Vagina (tissue), 2 donors: ENCODE measurements at places on chromosomes 4 and X.
A peak's percentile ranks its signal among the peaks of the same experiment; 100 is the strongest.

DNA sequence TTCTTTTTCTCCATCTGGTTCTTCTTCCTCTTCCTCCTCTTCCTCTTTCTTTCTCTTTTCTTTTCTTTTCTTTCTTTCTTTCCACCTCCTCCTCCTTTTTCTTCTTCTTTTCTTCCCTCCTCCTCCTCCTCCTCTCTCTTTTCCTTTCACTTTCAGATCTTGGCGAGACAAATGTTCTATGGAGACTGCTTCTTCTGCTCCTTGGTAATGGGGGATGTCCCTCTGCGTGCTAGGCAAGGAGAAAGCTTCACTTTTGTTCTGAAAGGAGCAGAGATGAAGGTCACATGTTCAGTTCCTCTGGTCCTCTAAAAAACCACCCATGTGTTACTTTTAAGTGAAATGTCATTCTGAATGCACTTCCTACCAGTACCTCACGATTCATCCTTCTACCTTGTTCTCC, 33.2 kb downstream of the NBDY start:
- no peak overlapping the region for H3K4me3 ChIP-seq
- DNase-seq: no peak
- H3K27me3 ChIP-seq: no peaks in the 10 kb centered on the region
- no peak overlapping the region for H3K27ac ChIP-seq

DNA sequence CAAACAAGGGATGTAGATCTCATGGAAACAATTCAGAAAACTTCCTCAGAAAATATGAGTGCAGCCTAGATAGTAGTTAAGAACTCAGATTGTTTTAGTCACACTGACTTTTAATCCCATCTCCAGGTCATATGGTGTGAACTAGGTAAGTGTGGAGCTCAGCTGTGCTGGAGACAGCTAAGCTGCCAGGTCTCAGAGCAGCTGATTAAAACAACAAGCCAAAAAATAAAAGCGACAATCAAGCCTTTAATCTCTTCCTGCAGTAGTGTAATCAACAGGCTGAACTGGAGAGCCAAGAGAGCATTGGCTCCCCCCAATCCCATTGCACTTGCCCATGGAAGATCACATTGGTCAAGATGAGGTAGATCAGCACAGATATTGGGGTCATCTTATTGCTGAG, 98.3 kb upstream of the ATOH1 start:
- no peak overlapping the region for H3K4me3 ChIP-seq
- no peaks in the 10 kb centered on the region for H3K4me1 ChIP-seq
- DNase-seq: no peak
- no peaks in the 10 kb centered on the region for H3K36me3 ChIP-seq

DNA sequence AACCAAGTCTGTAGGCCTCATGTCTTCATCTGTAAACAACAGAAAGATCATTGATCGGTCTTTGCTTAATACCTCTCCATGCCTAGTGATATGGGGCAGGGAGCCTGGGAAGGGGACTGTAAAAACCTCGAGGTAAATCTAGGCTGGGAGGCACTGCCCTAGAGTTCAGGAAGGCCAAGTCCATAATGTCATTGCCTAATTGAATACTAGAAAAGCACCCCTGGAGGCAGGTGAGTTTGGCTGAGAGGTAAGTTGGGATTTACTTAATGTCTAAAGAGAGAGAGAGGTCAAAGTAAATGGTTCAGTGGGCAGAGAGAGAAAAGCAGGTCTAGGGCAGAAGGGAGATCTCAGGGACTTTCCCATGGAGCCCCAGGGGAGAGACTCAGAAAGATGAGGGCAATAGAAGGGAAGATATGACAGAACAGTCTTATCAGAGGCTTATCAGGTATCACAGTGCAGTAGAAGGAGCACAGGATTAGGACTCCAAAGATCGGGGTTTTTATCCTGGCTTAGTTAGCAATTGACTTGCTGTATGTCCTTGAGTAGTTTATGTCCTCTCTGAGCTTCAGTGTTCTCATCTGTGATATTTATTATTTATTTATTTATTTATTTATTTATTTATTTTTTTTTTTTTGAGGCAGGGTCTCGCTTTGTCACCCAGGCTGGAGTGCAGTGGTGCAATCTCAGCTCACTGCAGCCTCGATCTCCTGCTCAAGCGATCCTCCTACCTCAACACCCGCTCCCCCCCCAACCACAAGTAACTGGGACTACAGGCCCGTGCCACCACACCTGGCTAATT, 85.2 kb downstream of the SLC16A2 start:
- H3K4me1 ChIP-seq: no peaks in the 10 kb centered on the region
- H3K27ac ChIP-seq: no peak overlapping the region
- H3K36me3 ChIP-seq: no peaks in the 10 kb centered on the region
- H3K27me3 ChIP-seq: no peaks in the 10 kb centered on the region

- H3K27ac ChIP-seq: no peak overlapping the region
- H3K4me3 ChIP-seq: no peak overlapping the region
- no peaks in the 10 kb centered on the region for H3K27me3 ChIP-seq
- no peaks in the 10 kb centered on the region for H3K36me3 ChIP-seq
- DNase-seq: no peak
- no peaks in the 10 kb centered on the region for H3K4me1 ChIP-seq
Measured at GRCh38 chr4:87575408-87575807, 32.9 kb upstream of the DSPP start.

GRCh38 chr4:71026086-71026485, 32.6 kb downstream of the DCK start:
- H3K27ac ChIP-seq: no peak overlapping the region
- no peaks in the 10 kb centered on the region for H3K27me3 ChIP-seq
- no peak overlapping the region for H3K4me3 ChIP-seq
- H3K36me3 ChIP-seq: peaks cover 16% of the 10 kb centered on the region
- no peaks in the 10 kb centered on the region for H3K4me1 ChIP-seq
- DNase-seq: no peak

DNA sequence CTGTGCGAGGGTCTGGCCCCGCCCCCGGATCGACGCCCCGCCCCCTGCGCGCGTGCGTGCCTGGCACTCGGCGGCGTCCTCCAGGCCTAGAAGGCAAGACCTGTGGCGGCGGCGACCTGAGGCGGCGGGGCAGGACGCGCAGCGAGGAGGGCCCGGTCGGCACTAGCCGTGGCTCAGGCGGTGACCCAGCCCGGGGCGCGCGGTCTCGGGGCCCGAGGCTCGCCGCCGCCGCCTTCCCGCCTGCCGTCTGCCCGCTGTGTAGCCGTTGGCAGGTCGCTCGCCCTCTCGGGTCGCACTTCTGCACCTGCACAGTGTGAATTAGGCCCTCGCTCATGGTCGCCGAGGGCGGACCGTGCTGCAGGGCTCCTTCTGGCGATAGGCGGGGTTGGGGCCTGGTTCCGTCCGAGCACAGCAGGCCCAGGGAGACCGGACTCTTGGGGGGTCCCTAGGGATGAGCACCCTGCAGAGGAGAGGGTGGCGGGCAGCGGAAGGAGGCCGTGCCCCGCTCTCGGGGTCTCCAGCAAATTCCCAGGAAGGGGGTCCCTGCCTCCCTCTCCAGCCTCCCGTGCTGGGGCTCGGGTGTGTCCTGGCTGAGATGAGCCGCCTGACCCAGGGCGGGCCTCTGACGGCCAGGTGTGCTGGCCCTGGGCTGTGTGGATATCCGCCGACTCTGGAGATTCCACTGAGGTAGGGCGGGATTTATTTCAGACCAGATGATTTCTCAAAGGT, 557 bp upstream of the FAM53A start:
- H3K4me1 ChIP-seq: peaks cover 19% of the 10 kb centered on the region
- H3K27ac ChIP-seq: peak overlapping the region; percentile 48
- no peaks in the 10 kb centered on the region for H3K27me3 ChIP-seq
- no peak for DNase-seq

DNA sequence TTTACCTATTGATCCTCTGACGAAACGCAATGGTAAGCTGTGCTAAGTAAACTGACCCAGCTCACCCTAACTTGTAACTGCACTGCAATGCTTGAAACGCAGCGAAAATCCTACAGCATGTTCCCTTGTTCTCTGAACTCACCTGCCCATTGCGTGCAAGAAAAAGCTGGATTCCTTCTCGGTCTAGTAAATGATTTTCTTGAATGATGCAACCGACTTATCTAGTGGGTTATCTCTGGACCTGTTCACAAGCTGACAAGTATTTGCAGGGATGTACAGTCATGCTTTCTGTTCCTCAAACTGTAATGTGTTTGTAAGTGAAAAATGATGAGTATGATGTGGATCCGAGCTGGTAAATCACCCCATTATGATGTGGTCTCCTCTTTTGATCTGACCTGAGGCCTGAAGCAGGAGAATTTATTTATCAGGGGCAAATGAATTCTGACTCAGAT, 140.1 kb downstream of the BTC start:
- no peak overlapping the region for H3K4me3 ChIP-seq
- DNase-seq: no peak
- no peaks in the 10 kb centered on the region for H3K27me3 ChIP-seq

- no peaks in the 10 kb centered on the region for H3K27me3 ChIP-seq
- H3K4me1 ChIP-seq: no peaks in the 10 kb centered on the region
- H3K4me3 ChIP-seq: no peak overlapping the region
- DNase-seq: no peak
Measured at GRCh38 chr4:24743927-24744326, 51.4 kb upstream of the SOD3 start.

DNA sequence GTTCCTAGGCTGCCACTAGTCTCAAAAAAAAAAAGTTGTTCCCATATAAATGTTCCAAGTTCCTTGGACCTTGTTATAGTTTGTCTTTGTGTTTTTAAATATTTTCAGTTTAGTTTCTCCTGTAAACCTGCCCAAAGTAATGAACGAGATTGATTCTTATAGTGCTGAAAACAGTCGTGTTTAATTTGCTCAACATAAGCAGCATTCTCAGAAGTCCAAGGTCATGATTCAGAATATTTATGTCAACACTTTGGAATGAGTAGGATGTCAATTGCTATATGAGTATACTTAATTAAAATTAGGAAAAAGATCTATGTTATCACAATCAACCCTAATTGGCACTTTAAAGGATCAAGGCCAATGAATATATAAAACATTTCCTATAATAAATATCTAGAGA, 510.9 kb downstream of the PPP4R3C start:
- no peaks in the 10 kb centered on the region for H3K4me1 ChIP-seq
- H3K27me3 ChIP-seq: no peaks in the 10 kb centered on the region
- no peak overlapping the region for H3K27ac ChIP-seq
- no peak overlapping the region for H3K4me3 ChIP-seq
- no peak for DNase-seq

DNA sequence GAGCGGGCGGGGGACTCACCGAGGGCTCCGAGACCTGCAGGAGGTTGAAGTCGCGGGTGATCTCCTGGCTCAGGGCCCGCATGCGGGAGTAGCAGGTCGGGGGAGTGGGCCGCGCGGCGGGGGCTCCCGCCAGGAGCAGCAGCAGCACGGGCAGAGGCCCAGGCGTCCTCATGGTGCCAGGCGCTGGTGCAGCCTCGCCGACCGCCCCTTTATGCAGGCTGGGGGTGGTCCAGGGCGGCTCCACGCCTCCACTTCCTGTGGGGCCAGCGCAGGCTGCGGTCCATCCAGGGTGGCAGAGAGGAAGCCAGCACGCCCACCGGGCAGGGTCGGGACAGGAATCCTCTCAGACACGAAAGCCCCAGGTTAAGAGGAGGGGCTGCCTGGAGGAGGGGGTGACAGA, at the start of gene CYTL1:
CYTL1 (minus strand) TSS at position 185 of the 400 bp plus-strand sequence; CDS start at position 172, 13 bp downstream.
- H3K27ac ChIP-seq: no peak within 1 kb of the TSS
- peaks cover 6% of the 10 kb centered on the region for H3K4me1 ChIP-seq
- H3K27me3 ChIP-seq: no peaks in the 10 kb centered on the region
- no peaks in the 10 kb centered on the region for H3K36me3 ChIP-seq
- peak; percentile 54 for DNase-seq

DNA sequence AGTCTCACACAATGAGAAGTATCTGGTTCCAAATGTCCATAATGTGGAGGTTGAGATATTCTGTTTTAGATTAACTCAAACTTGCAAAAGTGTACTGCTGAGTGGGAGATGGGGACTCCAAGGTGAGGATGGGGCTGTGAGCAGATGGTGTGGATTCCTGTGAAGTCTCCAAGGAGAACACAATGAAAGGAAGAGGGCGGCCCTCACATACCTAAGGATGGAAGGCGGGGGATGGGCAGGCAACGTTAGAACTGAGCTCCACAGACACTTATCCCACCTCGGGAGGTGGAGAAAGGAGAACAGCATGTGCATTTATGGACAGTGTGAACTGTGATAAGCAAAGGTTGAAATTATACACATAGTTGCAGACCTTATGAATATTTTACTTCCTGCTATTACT, 9.9 kb upstream of the SPATA4 start:
- H3K4me3 ChIP-seq: no peak overlapping the region
- no peaks in the 10 kb centered on the region for H3K4me1 ChIP-seq

DNA sequence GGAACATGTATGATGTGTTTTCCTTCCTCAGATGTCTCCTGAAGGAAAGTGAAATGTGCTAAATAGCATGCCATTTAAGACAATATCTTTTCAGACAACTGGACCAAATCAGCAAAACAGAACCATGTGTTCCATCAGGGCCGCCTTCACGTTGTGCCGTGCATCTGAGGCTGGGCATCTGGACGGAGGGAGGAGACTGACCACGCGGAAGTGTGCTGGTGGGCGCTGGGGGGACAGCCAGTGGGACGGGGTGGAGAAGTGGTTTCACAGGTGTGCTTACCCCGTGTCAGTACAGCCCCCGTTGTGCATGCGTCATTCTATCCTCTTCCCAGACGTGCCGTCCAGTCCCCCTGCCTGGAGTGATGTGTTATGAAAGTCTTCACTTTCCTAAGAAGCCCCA, 342.1 kb upstream of the FAT1 start:
- no peaks in the 10 kb centered on the region for H3K36me3 ChIP-seq
- no peak overlapping the region for H3K27ac ChIP-seq
- no peaks in the 10 kb centered on the region for H3K27me3 ChIP-seq
- no peak for DNase-seq
- H3K4me3 ChIP-seq: no peak overlapping the region

DNA sequence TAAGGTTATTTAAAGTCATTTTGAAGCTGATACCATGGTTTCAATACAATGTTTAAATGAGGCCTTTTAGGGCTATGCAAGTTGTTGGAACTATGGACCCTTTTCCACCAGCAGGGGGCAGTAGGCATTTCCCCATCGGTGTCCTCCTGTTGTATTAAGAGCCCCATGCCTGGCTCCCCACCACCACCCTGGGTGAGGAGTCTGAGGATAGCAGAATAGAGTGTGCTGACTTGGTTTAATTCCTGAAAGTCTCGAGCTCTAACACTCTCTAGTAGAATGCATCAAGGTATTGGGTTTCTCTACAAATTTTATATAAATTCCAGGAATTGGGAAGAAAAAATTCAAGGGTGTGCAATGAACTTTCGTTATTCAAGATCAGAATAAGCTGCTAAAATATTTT, 234.8 kb upstream of the JADE1 start:
- H3K27ac ChIP-seq: no peak overlapping the region
- no peaks in the 10 kb centered on the region for H3K27me3 ChIP-seq
- peaks cover 16% of the 10 kb centered on the region for H3K4me1 ChIP-seq
- no peak for DNase-seq
- H3K4me3 ChIP-seq: no peak overlapping the region
- H3K36me3 ChIP-seq: no peaks in the 10 kb centered on the region

DNA sequence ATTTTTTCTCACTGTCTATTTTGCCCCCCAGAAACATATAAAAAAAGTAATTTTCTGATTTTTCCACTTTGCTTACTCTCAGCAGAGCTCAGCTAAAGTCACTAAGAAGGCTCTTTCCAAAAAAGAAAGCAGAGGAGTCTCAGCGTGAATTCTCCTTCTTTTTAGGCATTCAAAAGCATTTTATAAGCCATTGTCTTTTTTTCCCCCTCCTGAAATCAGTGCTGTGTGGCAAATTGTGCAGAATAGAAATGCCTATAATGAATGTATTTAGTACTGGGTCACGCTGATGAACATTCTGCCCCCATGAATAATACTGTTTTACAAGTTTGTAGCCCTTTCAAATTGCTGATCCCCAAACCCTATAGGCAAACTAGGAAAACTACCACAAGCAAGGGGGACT, 1.6 kb upstream of the PCDH18 start:
- H3K4me1 ChIP-seq: no peaks in the 10 kb centered on the region
- peak overlapping the region; percentile 84 for H3K27ac ChIP-seq
- H3K4me3 ChIP-seq: peak overlapping the region; percentile 57
- H3K36me3 ChIP-seq: no peaks in the 10 kb centered on the region
- no peaks in the 10 kb centered on the region for H3K27me3 ChIP-seq

GRCh38 chr4:1775731-1776500, 17.2 kb upstream of the FGFR3 start:
- H3K4me1 ChIP-seq: peaks cover 24% of the 10 kb centered on the region
- H3K36me3 ChIP-seq: no peaks in the 10 kb centered on the region
- H3K4me3 ChIP-seq: no peak overlapping the region
